Hematopoietic multipotent progenitor cell treated with erythropoietin and hydrocortisone succinate and interleukin-3 and kit ligand, for 17 days (in vitro differentiated cells): ENCODE measurements at places on chromosomes 2 and 18.

DNA sequence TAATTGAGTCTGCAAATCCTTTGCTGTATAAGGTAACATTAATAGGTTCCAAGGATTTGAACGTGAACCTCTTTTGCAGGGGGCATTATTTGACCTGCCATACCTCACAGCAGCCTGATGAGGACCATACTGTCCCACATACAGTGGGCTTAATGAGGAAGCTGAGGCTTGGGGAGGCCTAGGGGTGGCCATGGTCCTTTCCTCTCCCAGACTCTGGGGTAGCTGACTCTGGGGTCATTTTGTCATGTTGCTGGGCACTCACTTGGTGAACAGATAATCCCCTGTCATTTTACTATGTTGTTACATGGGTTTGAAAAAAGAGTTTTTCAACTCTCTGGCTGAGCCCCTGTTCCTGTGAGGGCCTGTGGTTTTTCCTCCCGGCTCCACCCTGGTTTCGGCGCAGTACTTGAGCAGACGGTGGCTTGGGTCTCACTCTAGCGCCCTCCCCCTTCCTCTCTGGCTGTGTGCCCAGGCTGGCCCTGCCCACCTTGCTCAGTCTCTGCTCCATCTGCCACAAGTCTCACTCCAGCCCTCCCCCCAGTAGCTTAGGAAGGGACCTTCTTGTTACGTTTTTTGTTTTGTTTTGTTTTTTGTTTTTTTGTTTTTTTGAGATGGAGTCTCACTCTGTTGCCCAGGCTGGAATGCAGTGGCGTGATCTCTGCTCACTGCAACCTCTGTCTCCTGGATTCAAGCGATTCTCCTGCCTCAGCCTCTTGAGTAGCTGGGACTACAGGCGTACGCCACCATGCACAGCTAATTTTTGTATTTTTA is 21.0 kb downstream of the INPP4A start:
- DNase-seq, result peak; percentile 21

- DNase-seq, result no peak
Observed at GRCh38 chr2:78023356-78023755, 501.2 kb upstream of the LRRTM4 start.

DNA sequence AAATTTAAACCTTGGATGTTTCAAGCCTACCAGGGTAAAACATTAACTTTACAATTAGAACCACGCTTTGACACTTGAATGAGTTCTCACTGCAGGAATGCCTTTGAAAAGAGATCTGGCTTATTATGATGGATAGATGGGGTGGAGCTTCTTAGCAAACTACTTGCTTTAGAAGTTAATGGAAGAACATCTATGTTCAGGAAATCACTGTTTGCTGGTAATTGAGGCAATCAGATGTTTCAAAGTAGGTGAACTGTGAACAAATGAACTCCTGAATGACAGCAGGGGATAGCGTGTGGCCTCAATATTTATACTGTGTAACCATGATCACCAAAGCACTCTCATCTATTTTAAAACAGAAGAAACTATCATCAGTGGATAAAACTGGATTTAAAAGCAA is 383.6 kb downstream of the PIK3C3 start:
- no peak for DNase-seq

- no peak for DNase-seq
Observed at GRCh38 chr2:182559623-182560022, 132.8 kb upstream of the PDE1A start.

GRCh38 chr2:98772536-98772935 is 41.6 kb upstream of the MGAT4A start:
- no peak for DNase-seq

DNA sequence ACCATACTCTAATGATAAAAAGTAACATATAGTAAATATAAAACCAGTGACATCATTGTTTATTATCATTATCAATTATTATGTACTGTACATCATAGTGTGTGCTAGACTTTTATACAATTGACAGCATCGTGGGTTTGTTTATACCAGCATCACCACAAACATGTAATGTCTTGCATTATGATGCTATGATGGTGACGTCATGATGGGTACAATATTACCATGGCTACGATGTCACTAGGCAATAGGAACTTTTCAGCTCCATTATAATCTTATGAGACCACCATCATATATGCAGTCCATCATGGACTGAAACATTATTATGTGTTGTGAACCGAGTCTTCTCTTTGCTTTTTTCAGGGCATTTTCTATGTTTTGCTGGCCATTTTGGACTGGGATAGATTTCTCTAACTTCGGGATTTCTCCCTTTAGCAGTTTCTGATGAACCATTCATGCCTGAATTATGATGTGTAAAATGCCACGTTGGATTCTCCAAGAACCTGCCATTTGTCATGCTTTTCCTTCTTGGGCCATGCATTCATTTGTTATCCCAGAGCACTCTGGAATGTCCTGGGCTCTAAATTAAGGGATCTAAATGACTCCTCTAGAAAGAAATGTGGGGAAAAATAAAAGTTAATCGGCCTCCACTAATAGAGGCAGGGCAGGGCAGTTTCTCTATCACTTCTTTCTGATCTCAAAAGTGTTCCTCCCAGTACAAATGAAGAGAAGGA is 325.6 kb upstream of the TNP1 start:
- no peak for DNase-seq

DNA sequence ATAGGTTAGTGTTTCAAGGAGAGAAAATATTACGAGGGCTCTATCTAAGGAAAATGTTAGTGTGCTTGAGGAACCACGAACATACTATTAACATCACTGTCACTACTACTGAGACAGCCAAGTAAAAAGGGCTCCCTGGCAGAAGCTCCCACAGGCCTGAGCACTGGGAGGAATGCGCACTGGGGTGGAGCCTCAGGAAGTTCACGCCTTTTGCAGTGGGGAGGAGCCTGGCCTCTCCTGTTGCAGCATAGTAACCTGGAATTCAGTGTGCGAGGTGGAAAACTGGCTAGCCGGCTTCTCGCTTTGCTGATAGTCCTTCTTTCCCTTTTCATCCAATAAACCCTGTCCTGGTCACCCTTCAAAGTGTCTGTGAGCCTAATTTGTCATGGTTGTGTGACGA is 250.3 kb downstream of the ERBB4 start:
- DNase-seq, result no peak

DNA sequence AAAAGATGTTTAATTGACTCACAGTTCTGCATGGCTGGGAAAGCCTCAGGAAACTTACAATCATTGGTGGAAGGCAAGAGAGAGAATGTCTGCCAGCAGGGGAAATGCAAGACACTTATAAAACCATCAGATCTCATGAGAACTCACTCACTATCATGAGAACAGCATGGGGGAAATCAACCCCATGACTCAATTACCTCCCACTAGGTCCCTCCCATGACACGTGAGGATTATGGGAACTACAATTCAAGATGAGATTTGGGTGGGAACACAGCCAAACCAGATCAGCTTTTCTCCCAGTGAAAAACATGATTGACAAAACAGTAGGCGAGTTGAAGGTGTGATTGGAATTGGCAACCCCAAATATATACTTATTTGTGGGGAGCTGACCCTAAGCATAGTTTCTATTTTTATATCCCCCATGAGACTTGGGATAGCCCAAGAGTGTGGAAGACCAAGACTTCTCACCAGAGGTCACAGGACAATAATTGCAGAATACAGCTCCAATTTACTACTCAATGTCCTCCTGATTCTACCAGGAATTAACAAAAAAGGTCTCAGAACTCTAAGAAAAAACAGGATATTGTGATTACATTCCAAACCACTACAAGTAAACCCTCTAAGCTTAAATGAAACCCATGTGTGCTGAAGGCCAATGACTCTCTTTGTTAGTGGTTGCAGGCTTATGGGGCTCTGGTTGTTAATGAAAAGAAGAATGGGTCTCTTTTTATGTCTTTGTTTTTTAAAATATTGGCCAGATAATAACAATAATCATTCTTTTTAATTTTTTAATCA is 96.1 kb upstream of the PIK3C3 start:
- no peak for DNase-seq

DNA sequence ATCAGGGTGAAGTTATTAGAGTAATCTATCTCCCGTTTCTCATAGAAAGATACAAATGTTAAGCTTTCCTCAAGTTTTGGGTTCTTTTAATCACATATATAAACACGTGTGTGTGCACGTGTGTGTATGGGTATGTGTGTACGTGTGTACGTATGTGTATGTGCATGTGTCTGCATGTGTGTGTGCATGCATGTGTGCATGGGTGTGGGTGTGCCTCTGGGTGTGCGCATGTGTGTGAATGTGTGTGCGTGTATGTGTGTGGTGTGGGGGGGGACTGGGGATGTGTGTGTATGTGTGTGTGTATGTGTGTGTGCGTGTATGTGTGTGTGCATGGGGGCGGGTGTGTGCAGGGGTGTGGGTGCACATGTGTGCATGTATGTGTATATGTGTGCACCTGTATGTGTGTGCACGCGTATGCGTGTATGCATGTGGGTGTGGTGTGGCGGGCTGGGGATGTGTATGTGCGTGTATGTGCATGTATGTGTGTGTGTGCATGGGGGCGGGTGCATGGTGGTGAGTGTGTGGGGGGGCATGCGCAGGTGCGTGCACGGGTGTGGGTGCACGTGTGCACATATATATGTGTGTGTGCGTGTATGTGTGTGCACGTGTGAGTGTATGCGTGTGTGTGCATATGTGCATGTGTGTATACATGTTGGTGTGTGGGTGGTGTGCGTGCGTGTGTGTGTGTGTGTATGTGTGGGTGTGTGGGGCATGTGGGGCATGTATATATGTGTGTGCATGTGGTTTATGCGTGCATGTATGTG is 304.0 kb downstream of the MBD2 start:
- no peak for DNase-seq

DNA sequence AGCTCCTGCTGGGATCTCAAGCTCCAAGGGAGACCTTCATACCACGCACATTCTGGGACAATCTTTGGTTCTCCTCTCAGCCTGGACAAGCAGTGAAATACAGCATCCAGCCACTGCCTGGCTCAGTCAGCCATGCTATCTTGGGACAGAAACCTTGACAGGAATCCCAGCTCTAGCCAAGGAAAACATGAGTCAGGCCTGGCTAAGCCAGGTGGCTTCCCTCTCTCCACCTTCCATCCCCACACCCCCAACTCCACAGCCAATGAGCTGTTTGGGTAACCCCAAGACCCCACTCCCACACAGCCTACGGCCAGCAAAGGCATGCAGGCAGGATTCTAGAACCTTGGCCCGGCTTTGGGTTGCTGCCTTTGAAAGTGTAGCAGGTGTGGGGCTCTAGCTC is 64.9 kb downstream of the MCFD2 start:
- DNase-seq, result no peak

DNA sequence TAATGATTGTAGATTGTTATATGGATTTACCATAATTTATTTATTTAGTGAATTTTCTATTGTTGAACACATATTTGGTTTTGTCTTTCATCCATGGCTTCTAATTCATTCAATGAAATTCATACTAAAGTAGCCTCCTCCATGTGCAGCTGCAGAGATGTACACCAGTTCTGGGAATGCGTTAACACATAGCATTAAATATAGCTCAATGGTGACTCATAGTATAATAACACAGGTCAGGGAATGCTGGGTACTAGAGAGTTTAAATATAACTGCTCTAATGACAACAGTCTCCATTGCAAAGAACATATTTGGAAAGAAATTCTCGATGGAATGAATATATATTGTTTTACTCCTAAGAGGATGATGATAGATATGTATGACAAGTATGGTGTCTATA is 1190.2 kb upstream of the NRXN1 start:
- no peak for DNase-seq

DNA sequence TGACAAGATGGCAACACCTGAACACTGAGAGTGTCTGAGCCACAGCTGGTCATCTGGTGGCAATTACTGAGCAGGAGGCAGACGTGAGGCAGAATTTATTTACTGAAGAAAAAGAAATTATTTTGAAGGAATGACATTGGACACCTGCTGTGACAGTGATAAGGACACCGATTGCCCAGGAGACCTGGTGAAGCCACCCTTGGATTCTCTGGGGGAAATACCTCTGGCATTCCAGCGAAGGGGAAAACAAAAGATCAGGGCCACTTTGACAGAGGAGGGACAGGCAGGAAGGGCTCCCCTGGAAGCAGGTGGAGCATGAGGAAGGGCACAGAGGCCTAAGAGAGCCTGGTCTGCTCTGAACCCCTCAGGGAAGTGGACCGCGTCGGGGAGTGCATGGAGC is 85.4 kb upstream of the ALPP start:
- DNase-seq, result no peak

GRCh38 chr2:96074156-96074555 is 39.4 kb upstream of the GPAT2 start:
- no peak for DNase-seq

DNA sequence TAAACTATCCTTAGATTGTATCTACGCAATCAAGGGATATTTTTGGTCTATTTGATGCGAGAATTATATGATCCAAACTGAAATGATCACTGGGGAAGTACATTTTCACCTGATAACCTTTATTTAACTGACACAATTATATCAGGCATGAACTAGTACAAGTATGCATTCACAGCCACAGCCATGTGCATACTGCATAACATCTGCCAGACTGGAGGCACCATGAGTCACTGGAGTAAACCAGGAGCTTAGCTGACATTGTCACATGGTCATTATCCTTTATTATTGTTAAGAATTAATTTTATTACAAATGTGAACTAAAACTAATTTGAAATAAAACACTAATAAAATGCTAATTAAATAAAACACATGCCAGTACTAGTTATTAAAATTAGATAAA is 1127.1 kb downstream of the DPP10 start:
- no peak for DNase-seq

GRCh38 chr18:4264347-4264791 is 190.7 kb downstream of the DLGAP1 start:
- DNase-seq, result no peak

DNA sequence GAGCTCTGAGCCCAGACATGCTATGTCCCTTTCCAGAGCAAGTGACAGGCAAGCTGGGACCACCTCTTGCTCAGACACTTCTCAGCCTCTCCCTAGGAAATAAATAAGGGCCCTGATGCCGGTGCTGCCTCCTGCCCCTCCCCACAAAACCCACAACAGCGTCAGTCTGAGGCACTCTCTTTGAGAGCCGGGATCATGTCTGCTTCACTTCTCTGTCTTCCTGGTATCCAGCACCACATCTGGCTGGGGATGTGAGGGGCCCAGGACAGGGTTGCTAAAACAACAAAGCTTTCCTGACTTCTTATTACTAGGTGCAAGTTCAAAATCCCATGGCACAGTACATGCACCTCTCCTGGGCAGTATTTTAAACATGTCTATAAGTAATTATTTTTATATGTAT is 103.9 kb upstream of the GLI2 start:
- no peak for DNase-seq

DNA sequence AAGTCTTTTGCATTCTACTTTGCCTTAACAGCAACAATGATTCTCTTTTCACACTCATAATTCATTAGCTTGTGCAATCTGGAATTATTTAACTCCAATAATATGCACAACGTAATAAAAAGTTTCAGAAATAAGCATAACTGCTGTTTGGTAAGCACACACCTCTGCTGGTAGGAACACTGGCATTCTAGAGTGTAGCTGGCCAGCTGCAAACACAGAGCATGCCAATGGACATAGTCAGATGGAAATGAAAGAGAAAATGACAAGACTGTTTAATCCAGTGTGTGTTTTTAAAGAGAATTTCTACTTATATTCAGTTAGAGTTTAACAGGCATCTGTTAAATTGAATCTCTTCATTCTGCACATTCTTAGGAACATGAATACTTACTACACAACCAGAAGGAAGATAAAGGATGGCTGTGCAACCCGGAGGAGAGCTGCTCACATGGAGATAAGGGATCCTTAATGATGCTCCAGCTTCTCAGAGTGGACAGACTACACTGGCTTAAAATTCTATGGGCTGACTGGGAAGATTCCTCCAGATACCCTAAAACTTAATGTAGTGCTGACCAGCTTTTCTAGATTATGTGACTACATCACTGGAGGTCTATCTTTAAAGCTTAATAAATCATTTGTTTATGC is 94.6 kb upstream of the CHAC2 start:
- DNase-seq, result peak; percentile 59
